ENCODE measurements at places on chromosomes 5 and 9.

DNA sequence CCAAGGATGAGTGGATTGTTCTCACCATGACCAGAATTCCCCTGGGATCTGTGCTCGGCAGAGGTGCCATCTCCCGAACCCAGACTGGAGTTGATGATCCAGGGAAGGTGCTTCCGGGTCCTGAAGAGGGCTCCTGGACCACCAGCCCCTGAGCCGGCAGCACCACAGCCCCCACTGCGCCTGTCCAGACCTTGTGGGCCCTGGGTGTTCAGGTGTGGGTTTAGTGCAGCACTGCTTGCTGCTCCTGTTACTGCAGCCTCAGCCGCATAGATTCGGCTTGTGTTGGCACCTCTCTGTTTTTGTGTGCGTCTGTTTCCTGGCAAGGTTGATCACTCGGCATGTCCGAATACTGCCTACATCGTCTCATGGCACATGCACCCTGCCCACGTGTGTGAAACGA lies 16.3 kb upstream of the NPM1 start:
- no peak for ATAC-seq

- ATAC-seq, result no peak
Measured at GRCh38 chr5:35458824-35459207, 158.8 kb upstream of the SPEF2 start.

- ATAC-seq, result peak; percentile 39
Measured at GRCh38 chr9:101705135-101705661, 33.2 kb downstream of the GRIN3A start.

- no peak for ATAC-seq
Measured at GRCh38 chr5:146088098-146088497, 17.3 kb downstream of the PLAC8L1 start.

- no peak for ATAC-seq
Measured at GRCh38 chr9:8871796-8872445, 1072.3 kb upstream of the DMAC1 start.

DNA sequence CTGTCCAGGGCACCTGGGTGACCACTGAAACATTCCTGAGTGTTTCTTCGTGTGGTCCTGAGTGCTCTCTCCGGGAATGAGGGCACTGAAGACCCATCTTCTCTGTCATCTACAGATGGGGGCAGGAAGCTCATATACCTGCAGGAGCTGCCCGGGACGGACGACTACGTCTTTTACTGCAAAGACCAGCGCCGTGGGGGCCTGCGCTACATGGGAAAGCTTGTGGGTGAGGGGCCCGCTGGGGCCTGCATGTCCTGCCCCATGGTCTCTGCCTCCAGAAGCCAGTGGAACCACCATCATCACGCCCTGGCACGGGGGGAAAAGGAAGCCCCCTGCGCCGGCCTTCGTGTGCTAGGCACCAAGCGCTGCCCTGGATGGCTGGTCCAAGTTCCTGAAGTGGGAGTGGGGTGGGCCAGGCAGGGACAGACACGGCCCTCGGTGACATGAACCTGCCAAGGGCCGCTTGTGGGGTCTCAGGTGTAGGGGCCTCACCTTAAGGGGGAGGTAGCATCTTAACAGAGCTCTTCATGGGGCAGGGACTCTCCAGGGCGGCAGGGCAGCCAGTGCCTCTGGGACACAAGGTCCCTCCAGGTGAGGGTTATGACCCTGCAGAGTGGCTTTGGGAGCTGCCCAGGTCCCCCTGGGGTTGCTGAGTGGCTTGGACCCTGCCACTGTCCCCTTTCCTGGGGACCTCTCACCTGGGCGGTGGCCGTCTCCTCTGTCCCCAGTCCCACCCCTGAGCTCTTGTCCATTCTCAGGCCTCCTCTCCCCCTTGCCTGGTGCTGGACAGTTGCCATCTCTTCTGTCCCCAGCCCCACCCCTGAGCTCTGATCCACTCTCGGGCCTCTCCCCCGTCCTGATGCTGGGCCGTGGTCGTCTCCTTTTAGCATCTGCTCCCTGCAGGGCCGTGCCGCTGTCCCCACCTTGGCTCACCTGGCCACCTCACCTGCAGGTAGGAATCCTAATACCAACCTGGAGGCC lies 2.1 kb downstream of the OBP2A start:
- no peak for ATAC-seq

DNA sequence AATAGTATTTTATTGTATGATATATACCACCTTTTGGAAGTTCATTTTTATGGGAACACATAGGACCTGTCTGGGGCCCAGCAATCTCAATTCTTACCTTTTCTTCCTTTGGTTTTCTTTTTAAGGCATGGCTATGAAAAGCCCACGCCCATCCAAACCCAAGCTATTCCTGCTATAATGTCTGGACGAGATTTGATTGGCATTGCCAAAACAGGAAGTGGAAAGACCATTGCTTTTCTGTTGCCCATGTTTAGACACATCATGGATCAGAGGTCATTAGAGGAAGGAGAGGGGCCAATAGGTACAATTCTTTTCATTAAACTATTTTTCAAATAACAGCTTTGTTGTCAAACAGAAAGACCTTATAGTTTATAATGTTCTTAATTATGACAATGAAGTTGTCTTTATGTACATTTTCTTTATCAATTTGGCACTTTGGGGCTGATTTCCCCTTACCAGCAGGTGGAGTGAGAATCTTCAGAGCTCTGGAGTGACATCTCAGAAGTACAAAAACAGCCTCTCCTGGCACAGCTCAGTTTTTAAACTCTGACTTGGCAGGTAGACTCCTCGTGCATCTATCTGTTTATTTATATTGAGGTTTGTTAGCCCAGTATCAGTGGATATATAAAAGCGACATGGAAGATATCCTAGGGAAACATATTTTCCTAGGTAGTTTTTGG lies 25.8 kb downstream of the DDX46 start:
- ATAC-seq, result no peak

DNA sequence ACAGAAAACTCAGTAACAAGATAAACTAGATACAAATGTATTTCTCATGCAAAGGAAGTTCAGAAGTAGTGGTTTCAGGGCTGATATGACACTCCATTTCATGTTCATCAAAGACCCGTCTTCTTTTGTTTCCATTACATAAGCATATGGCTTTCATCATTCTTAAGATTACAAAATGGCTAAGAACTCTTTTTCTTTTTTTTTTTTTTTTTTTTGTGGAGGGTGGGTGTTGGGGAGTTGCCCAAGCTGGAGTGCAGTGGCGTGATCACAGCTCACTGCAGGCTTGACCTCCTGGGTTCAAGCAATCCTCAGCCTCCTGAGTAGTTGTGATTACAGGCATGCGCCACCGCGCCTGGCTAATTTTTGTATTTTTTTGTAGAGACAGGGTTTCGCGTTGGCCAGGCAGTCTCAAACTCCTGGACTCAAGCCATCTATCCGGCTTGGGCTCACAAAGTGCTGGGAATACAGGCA lies 22.0 kb upstream of the PTBP3 start:
- ATAC-seq, result no peak

DNA sequence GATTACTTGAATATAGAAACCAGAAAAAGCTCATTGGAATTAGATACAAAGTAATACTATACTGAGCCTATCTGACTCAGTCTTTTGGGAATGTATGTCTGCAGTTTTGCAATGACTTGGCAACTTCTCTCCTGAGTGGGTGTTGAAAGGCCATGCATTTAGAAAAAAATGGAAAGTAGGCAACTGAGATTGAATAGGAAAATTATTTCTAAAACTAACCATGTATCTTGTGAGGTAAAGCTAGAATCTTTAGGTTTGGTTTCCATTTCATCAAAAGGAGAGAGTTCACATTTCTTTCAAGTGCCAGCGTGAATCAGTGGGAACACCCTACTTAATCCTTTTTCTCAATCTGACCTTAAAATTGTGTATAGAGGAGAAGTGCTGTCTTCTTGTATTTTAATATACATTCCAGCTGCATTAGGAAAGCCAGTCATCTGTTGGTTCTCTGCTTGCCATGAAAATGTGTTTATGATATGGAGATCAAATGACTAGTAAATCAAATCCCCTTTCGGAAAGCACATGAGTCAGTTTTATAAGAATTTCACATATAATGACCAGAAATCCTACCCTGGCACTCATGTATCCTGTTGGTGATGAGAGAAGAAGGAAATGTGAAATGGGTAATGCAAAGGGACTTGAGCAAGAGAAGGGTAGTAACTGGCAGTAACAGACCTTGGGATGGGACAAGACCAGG lies 30.4 kb downstream of the NFX1 start:
- peak; percentile 89 for ATAC-seq

DNA sequence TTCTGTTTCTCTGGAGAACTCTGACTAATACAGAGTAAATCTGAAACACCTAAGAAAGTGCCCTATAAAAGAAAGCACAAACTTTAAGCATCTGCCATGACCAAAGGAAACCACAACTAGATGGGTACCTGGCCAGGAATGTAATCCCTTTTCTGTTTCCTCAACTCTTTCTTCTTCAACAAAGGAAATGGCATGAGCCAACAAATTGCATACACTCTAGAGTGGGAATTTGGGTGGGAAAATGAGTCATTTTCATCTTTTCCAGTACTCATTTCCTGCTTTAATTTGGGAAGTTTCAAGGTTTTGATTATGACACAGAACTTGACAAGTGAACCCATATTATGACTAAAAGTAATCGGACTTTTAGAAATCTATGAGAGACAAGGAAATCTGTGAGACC lies 349.2 kb upstream of the RORB start:
- no peak for ATAC-seq

DNA sequence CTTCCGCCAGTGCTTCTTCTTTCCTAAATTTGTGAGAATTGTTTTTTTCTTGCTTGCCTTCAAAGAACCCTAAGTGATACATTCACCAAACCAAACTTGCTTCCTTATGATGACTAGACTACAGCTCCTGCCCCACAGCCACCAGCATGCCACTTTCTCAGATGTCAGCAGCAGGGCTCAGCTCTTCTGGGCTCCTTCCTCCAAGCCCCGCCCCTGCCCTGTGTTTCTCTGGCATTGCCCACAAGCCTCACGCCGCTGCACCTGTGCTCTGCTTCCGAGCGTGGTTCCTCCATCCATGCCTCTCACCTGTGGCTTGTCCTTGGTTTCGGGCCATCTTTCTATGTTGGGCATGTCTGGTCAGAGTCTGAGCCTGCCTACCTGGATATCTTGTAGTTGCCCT lies 10.6 kb downstream of the UNC5A start:
- ATAC-seq, result no peak

DNA sequence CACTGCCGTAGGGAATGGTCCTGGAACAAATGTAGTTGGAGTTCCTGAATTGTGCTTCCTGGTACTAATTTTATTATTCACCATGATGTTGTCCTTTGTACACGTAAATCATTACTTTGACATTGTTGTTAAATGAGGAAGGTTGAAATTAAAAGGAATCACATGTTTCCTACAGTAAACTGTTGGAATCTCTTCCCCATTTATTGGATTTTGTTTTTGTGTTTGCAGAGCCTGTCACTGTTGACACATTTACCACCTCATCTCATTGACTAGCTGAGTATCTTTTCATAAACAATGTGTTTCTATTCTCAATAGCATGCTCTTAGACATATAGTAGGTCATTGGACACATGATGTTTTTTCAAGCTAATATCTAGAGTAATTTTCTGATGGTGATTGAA lies 1012.5 kb downstream of the NR2F1-AS1 start:
- ATAC-seq, result no peak

- no peak for ATAC-seq
Measured at GRCh38 chr5:38373743-38374142, 115.4 kb downstream of the EGFLAM start.

- ATAC-seq, result no peak
Measured at GRCh38 chr9:120449566-120449965, 130.4 kb downstream of the CDK5RAP2 start.

GRCh38 chr5:89327608-89328007 lies 444.6 kb upstream of the MEF2C start:
- no peak for ATAC-seq

- ATAC-seq, result no peak
Measured at GRCh38 chr9:135223831-135224230, 136.4 kb downstream of the OLFM1 start.

DNA sequence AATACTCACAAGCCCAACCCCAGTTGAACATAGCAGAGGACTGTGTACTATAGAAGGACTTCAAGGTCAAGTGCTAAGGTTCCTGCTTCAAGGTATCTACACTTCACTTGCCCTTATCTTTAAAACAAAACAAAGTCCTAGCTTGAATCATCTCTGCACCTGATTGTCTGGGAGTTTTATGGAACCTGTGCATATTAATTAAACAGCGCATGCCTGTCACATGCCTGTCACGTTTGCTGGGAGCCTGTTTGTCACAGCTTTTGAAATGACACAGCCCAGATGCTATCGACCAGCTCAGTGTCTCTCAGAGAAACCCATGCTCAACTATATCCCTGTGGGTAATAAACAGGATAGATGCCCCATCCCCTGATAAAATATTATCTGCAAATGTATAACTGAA lies 476.0 kb downstream of the ZSWIM6 start:
- no peak for ATAC-seq

- ATAC-seq, result no peak
Measured at GRCh38 chr5:134227776-134228175, 1.9 kb upstream of the PPP2CA start.

DNA sequence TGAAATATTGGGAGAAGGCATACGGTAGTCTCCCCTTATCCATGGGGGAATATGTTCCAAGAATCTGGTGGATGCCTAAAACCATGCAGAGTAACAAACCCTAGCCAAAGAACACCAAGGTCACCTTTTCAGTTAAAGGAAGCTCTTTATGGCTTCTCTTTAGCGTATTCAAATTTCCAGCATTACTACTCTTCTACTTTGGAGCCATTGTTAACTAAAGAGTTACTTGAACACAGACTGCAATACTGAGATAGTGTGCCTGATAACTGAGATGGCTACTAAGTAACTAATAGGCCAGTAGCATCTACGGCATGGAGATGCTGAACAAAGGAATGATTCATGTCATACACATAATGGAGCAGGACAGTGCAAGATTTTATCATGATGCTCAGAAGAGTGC lies 84.5 kb upstream of the SPEF2 start:
- no peak for ATAC-seq

DNA sequence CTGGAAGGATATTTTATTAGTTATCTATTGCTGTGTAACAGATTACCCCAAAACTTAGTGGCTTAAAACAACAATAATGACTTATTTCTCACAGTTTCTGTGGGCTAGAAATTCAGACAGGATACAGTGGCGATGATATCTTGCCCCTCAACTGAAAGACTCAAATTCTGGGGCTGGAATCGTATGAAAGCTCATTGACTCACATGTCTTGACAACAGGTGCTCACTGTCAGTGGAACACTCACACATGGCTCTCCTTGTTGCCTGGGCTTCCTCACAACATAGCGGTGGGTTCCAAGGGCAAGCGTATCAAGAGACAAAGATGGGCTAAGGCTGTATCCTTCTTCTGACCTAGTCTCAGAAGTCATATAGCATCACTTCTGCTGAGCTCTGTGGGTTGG lies 3.7 kb upstream of the GNPDA1 start:
- no peak for ATAC-seq

Measured in gastroesophageal sphincter (tissue), 4 donors.